ENCODE measurements at places on chromosomes 6 and 20.

GRCh38 chr6:38095054-38095453 lies 275.5 kb downstream of the ZFAND3 start:
- DNase-seq: no peak

- DNase-seq: no peak
These were observed 56.9 kb upstream of the NXT1 start for GRCh38 chr20:23293689-23294088.

GRCh38 chr6:44052419-44053023 lies 74.7 kb downstream of the MRPL14 start:
- no peak for DNase-seq

- DNase-seq: no peak
These were observed 12.3 kb downstream of the DYNLT2 start for GRCh38 chr6:169738976-169739529.

DNA sequence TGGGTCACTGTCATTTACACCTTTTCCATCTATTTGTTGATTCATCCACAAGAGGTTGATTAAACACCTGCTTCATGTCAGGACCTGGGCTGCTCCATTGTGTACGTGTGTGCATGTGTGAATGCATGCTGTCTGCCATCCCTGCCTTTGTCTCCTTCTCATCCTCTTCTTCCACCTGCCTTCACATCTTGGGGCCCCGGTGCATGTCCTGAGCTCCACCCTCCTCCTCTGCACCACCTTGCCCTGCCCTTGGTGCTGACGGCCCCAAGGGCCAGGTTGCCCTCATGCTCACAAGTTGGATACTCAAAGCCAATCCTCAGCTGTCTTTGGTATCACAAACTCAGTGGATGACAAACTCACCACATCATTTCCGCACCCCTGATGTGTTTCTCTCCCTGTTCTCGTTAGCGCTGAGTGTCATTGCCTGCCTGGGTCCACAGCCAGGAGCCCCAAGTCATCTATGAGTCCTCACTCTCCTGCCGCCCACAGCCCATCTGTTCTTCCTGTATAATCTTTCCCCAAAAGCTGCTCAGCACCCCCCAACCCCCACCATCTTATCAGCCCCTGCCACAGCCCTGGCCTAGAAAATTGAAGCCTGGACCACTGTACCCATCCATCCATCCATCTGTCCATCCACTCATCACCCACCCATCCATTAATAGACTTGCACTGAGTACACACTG lies 85.0 kb downstream of the SRC start:
- DNase-seq: no peak

DNA sequence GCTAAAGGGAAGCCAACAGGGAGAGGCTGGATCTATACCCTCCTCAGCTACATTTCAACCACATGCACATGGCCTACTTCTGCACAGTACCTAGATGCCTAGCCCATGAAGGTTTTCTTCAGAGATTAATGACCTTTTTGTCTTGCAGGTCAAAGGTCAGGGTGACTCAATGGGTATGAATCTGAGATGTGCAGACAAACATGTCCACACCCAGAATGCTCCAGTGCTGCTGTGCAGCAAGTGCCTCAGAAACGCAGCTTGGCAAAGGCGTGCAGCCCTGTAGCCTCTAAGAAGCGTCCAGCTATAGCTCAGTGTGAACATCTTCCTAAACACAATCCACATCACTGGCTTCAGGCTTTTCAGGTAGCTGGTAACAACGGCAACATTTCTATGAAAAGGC lies 24.4 kb downstream of the MAP1LC3A start:
- DNase-seq: no peak

DNA sequence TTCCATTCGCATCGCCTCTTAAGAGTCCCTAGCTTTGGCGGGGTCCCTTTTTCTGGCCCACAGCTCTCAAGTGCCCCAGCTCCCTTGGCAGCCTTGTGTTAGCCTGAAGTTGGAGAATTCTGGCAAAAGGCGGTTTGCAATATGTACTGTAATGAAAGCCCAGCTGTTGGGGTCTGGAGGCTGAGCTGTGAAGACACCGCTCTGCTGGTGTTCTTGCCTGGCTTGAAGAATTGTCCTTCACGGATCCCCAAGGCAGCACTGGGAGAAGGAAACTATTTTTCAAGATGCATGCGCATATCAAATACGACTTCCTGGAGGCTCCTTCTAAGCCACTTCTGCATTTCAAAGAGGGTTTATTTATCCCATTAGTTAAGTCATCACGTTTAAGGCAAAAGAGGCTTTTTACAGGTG lies 21.4 kb upstream of the CITED2 start:
- no peak for DNase-seq

DNA sequence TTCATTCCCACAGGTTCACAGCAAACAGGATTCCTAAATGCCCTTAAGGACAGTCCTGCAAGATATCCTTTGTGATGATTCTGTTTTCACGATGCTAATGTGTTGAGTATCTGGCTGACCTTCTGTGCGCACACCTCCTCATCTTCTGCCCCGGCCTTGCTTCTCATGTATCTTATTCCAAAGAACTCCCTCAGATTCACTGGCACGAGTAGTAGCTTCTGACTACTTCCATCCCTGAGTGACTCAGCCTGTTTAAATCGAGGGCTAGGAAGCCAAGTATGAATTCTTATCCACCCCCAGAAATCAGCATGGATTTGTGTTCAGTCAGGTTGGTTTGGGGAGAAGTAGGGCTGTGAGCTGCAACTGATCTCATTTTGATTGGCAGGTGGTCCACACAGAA lies 190.2 kb upstream of the SNX9 start:
- no peak for DNase-seq

DNA sequence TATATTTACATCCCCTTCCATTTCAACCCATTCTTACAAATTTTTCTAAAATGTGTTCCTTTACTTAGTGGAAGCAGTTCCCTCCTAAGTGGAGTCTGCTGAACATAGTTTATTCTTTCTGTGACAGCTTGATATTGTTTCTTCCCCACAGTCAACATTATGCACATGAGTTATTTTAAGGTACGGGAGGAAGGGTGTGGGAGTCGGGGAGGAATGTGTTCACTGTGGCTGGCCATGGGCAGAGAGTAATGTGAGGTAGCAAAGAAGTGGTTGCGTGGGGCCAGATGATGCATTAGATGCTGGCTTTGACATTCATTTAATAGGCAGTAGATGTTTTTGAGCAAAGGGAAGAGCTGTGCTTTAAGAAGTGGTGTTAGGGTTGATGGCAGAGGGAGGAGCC lies 98.5 kb downstream of the ARMC2 start:
- no peak for DNase-seq

- no peak for DNase-seq
These were observed 80.4 kb downstream of the AK9 start for GRCh38 chr6:109610590-109610989.

DNA sequence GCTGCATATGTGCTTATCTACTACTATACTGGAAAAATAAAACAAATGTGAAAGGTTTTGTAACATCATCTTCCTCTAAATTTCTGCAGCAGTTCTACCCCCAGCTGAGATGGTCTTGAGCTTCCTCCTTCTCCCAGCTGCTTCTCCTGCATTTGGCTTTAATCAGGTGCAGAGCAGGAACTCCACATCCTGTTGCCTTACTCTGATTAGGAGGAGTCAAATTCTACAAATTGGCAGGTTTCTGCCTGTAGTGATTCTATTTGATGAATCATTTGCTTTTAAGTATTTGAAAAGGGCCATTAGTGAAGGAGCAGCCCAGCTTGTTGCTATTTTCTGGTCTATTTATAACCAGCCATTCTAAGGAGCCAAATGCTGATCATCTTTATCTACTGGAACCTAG lies 224.5 kb downstream of the GMDS start:
- no peak for DNase-seq

- DNase-seq: no peak
These were observed 572.6 kb upstream of the SYNCRIP start for GRCh38 chr6:86215323-86215722.

DNA sequence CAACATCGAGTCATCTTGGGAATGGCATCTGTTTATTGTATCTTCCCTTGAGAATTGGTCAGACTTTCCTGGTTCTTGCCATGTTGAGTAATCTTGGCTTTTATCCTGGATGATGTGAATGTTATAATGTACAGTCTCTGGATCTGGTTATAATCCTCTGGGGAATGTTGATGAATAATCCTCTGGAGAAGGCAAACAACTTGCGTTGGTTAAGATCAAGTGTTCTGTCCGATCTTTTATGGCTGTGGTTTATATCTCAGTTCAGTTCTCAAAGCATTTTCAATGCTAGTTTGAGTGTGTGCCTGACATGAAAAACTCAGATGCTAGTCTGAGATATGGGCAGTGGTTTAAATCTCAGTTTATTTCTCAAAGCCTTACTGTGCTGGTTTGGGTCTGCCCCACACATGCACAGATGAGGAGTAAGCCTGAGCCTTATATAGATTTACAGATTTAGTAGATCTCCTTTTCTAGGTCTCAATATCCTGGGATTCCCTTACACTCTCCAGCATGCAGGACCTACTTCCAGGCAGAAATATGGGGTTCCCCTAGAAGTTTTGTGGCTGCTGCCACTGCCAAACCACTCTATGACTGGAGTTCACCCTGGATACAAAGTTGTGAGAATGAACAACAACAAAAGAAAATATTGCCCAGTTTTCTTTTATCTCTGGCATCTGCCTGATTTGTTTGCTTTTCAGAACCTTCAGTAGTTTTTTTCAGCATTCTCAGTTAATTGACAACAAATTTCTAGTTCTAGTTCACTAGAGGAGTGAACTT lies 191.8 kb upstream of the MAN1A1 start:
- no peak for DNase-seq

Measured in effector CD8-positive, alpha-beta T cell (primary cell).